SW480 (cell line): ENCODE measurements at places on chromosomes 2 and 18.

- peak; percentile 100 for DNase-seq
These were observed at the start of gene EHBP1 for GRCh38 chr2:62705007-62705829. Gene EHBP1 (plus strand): TSS chr2:62705713. CDS start chr2:62707192, 1,479 bp downstream.

DNA sequence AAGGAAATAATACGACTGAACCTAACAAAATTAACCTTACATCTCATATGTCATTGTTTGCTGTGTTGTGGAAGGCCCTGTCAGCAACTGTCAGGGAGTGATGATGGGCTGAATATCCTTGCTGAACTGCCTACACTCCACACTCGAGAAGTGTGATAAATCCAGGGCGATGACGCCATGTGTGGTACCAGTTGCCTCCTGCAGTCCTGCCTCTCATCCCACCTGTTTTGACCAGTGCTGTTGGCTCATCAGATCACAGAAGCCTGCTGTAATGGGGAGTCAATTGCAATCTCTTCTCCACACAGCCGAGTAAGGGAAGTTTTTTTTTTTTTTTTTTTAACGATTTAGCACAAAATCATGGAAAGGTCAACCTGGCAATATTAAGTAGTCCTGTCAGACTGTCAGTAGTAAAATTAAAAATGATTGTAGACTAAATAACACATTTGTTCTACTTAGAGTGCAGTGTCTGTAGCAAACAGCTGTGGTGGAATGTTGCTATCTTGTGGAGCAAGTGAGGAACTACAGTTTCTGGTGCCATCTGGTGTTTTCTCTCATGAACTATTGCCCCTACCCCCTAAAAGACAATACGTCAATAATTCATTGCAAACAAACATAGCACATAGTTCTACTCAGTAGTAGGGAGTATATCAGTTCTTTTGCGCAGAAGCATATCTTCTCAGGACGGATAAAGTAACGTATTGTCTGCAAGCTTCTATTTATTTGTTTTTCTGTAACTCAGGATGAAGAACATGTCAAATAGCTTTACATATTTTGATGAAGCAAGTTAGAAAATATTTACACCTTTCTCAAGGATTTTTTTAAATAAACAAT lies 347.6 kb downstream of the CTNNA2 start:
- peak; percentile 45 for DNase-seq

DNA sequence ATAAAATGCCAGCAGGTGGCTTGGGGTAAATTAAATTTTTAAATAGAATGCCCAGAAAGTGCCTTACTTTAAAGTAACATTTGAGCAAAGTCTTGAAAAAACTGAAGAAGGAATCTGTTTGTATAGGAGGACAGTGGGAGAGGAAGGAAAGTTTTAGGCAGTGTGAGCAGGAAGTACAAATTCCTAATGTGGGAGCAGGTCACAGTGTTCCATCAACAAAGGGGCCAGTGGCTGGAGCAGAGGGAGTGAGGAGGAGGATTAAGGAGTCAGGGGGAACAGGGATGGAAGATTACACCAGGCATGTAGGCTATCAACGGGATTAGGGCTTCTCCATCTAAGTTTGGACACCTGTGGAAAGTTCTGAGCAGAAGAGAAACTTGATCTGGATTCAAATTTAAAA lies 439.2 kb upstream of the REG3G start:
- DNase-seq: no peak

DNA sequence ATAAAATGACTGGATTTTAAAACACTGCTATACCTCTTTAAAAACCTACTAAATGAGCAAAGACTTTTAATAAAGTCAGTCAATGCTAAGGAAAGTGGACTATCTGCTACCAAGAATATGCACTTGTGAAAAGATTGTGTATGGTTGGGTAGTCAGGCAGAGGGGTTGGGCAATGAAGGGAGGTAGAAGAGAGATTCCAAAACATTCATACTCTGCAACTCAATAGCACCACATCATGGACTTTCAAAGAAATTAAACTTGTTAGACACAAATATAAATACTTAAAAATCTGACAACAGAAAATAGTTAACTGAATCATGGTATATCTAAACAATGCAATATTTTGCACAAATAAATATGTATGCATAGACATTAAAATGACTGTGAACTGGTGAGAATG lies 139.9 kb upstream of the MAPRE2 start:
- no peak for DNase-seq

DNA sequence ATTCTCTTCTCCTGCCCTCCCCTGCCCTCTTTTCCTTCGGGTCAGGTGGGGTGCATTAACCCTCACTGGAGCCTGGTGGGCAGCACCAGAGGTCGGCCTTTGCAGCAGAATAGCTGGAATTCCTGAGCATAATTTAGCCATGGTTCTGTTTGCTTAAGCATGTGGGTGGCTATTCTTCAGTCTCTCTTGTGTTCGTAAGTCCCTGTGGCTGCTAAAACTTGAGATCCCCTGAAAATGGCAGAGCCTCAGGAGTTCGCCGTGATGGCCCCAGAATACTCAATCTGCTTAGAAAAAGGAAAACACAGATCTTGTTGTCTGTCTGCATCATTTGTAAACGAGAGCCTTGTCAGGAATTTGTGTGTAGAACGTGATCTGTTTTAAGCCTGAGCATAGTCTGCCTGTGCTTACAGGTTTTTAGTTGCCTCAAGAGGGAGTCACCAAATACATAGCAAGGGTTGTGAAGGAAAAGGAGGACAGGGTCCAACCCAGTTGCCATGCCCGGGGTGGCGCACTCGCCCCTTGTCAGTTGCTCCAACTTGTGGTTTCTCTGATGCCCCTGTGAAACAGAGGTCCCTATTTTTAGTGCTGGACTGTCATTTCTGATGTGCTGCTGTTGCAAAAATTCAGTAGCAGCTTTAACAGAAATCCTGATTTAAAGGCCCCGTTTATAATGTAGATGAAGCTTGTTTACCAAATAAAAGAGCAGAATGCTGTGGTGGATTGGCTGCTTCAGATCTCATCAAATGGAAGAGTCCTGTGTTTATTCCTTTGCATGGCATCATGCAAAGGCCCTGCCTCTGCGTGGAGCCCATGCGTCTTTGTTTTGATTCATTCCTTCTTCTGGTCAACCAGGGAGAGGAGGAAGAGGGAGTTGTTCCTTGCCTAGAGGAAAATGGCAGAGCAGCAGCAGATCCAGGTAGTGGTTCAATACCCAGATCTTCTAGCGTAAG lies 74.8 kb downstream of the WDSUB1 start:
- DNase-seq: no peak

GRCh38 chr18:183769-184168 lies 25.4 kb downstream of the USP14 start:
- no peak for DNase-seq

DNA sequence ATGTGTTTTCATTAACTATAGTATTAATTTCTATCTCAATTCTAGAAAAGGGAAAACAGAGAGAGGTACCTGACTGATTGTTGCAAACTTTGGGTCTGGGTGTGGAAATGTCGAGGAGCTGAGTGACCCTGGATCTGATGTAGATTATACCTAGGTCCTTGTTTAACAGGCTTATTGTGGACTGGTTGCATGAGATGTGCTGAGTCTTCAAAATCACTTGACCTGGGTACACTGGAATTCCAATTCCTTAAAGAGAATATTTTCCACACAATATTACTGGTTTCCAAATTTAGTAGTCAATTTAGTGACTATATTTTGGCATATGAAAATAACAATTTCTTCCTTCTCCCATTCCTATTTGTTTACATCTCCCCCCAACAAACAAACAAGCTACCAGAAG lies 13.6 kb downstream of the DUSP11 start:
- no peak for DNase-seq

DNA sequence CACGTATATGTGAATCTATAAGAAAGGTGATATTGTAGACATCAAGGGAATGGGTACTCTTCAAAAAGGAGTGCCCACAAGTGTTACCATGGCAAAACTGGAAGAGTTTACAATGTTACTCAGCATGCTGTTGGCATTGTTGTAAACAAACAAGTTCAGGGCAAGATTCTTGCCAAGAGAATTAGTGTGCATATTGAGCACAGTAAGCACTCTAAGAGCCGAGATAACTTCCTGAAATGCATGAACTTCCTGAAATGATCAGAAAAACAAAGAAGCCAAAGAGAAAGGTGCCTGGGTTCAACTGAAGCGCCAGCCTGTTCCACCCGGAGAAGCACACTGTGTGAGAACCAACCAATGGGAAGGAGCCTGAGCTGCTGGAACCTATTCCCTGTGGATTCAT lies 101.0 kb downstream of the HS6ST1 start:
- no peak for DNase-seq

DNA sequence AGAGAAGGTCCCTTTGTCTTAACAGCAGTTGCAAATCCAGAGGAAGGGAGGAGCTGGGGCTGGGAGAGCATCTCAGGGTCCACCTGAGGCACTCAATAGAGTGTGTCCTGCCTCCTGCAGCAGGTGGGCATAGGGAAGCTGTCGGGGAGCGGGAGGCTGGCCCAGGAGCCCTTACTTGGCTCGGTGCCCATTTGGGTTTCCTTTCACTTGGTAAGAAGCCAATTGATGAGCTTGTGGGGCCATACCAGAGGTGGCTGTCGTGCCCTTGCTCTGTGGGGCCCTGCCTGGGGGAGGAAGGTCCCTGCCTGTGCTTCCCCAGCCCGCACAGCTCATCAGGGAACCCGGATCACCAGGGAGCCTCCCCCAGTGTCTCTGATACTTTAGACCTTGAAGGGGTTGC lies 229.7 kb downstream of the DYSF start:
- no peak for DNase-seq

GRCh38 chr2:226979004-226979403 lies 143.2 kb downstream of the RHBDD1 start:
- DNase-seq: no peak

- no peak for DNase-seq
These were observed 8.4 kb downstream of the FBXO36 start for GRCh38 chr2:229930656-229931055.

DNA sequence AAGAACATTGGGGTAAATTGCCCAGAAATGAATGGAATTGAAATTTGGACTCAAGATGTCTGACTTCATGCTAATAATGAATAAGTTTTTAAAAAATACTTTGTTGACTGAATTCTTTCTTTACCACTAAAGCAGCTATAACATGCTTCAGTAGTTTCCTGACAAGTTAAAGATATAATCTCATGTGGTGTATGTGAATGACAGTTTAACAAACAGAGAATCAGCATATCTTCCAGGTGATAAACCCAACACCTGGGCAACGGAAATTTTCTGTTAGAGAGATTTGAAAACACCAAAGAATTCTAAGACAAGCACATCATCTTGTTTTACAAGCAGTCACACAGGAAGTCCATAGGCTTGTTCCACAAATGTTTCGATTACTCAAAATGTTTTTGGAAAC lies 372.6 kb upstream of the VRK2 start:
- no peak for DNase-seq
